Inflammatory macrophage (primary cell): ENCODE measurements at places on chromosomes 7 and 10.
A peak's percentile ranks its signal among the peaks of the same experiment; 100 is the strongest.

DNA sequence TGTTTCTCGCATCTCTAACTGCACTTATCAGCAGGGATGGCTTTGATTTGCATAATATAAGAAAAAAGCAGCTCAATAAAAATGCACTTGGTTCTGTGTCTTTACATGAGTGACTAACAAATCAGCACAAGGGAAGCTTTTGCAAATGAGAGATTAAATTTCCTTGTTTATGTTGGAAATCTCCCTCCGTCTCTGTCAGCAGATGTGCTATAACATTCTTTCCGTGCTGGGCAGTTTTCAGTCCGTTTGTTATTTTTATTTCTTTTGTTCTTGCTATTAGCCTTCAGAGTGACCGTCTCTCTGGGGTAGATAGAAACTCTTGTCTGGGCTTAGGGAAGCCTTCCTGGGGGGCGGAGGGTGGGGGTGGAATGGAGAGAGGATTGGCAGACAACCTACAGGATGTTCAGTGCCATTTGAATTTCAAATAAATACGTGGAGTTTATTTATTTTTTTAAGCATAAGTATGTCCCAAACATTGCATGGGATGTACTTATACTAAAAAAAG is 96.0 kb downstream of the GATA3 start:
- no peak for DNase-seq

- DNase-seq, result no peak
Observed at GRCh38 chr10:1148855-1149605, 92.8 kb downstream of the WDR37 start.

GRCh38 chr7:22995011-22995410 is 18.9 kb downstream of the HYCC1 start:
- DNase-seq, result no peak

- DNase-seq, result no peak
Observed at GRCh38 chr7:157335236-157335635, 1.6 kb upstream of the DNAJB6 start.

DNA sequence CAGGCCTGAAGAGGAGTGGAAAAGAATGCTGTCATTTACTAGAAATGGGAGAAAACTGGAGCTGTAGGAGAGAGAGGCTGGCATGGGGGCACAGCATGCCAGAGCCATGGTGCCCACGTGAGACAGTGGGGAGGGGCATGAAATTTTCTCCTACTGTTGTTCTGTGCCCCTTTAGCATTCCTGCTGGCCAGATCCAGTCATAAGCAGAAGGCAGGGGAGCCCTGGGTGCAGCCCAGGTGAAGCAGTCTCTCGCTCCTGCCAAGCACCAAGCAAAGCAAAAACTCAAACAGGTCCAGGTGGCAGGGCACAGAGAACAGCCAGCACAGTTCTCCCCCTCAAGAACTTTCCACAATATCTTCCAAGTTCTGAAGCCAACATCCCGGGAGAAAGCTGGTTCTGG is 383.2 kb downstream of the TCERG1L start:
- no peak for DNase-seq

GRCh38 chr10:132386419-132386831 is 10.6 kb upstream of the PWWP2B start:
- no peak for DNase-seq

- DNase-seq, result no peak
Observed at GRCh38 chr10:3391657-3392056, 219.1 kb upstream of the PITRM1 start.

DNA sequence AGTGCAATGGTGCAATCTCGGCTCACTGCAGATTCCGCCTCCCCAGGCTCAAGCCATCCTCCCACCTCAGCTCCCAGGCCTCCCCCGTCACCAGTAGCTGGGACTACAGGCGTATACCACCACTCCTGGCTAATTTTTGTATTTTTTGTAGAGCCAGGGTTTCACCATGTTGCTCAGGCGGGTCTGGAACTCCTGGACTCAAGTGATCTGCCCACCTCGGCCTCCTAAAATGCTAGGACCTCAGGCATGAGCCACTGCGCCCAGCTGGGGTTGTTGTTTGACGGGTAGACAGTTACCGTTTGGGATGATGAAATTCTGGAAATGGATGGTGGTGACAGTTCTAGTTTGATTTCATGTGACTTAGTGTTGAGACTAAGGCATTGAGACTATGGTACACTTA is 15.3 kb downstream of the CALML3 start:
- DNase-seq, result no peak

DNA sequence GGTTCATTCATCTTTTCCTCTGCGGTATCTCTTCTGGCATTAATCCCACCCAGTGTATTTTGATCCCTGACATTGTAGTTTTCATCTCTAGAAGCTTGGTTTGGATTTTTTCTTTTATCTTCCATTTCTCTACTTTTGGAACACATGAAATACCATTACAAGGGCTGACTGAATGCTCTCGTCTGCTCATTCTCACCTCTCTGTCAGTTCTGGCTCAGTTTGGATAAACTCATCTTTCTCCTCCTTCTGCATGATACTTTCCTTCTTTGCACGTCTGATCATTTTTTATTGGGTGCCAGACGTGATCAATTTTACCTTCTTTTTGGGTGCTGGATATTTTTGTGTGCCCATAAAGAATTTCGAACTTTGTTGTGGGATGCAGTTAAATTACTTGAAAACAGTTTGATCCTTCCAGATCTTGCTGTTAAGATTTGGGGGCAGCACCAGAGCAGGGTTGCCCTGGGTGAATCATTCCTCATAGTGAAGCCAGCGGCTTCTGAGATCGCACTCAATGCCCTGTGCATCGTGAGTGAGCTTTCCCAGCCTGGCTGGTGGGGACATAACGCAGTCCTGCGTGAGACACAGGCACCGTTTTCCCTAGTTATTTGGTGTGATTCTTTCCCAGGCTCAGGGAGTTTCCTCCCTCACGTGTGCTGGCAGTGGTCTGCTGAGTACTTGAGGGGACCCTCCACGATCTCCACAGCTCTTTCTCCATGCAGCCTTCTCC is 53.8 kb downstream of the LHPP start:
- no peak for DNase-seq

GRCh38 chr10:50585921-50586739 is 37.6 kb downstream of the SGMS1 start:
- DNase-seq, result peak; percentile 58

DNA sequence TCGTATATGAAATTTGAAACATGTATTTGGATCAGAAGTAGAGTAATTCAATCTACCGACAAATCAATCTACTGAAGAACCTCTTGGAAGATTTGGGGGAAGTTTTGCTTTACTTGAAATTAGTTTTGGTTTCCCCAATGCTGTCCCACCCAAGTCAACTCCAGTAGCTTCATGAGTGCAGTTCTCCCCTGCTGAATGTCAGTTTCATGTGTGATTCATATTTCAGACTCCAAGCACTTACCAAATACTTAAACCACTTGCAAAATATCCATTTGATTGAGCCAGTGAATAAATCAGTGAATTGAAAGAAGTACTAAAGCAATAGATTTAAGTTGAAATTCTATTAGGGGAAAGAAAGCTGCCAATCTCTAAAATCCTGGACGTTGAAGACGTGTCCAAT is 9.3 kb downstream of the CALML5 start:
- DNase-seq, result no peak

- DNase-seq, result no peak
Observed at GRCh38 chr10:130202984-130203621, 66.9 kb downstream of the GLRX3 start.

GRCh38 chr7:106062521-106062931 is 49.6 kb downstream of the SYPL1 start:
- DNase-seq, result no peak

DNA sequence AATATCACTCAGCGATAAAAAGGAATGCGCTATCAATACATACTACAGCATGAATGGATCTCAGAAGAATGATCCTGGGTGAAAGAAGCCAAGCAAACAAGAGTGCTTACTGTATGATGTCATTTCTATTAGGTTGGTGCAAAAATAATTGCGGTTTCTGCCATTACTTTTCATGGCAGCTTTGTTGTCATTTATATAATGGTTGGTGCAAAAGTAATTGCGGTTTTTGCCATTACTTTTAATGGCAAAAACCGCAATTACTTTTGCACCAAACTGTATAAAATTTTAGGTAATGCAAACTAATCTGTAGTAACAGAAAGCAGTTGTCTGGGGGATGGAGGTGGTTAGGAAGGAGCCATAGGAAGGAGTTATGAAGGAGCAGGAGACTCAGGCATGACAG is 318.3 kb upstream of the ZMIZ1 start:
- no peak for DNase-seq

GRCh38 chr7:125057963-125058362 is 128.3 kb upstream of the POT1 start:
- DNase-seq, result no peak

GRCh38 chr7:44977304-44977958 is 1.4 kb downstream of the MYO1G start:
- peak; percentile 73 for DNase-seq

DNA sequence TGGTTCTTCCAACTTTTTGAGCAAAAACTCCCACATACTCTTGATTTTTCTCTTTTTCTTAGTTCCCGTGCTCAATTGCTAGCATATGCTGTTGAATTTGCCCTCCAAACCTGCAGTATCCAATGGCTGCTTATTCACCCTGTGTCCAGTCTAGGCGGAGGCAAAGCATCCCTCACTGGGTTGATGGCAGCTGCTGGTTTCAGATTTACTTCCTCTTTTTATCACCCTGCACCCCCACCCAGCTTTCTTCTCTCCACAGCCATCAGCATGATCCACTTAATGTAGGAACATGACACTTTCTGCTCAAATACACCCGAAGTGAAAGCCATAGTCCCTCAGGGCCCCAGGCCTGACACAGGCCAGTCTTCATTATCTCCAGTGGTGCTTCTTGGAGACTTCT is 87.6 kb upstream of the ADARB2 start:
- no peak for DNase-seq

GRCh38 chr10:22320591-22321155 is at the start of gene BMI1:
TSS of gene BMI1 (plus strand) at chr10:22321099. CDS start at chr10:22326450, 5,351 bp downstream.
- DNase-seq, result peak; percentile 46

DNA sequence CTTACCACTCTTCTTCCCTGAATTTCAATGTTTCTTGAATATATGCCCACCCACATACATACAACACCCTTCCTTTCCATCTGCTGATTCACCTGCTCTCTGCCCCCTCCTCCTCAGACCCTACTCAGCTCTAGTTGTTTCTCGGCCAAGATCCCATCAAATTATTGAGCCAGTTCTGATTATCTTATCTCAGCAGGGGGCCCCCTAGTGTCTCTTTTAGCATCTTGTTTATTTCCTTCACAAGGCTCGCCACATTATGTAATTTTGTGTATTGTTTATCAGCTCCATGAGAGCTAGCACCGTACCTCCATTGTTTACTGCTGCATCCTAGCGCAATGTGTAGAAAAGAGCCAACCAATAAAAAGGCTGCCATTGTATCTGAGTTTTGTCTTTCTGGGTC is 71.9 kb downstream of the FAM13C start:
- no peak for DNase-seq

GRCh38 chr7:131057015-131057793 is 270.5 kb upstream of the MKLN1 start:
- peak; percentile 66 for DNase-seq

DNA sequence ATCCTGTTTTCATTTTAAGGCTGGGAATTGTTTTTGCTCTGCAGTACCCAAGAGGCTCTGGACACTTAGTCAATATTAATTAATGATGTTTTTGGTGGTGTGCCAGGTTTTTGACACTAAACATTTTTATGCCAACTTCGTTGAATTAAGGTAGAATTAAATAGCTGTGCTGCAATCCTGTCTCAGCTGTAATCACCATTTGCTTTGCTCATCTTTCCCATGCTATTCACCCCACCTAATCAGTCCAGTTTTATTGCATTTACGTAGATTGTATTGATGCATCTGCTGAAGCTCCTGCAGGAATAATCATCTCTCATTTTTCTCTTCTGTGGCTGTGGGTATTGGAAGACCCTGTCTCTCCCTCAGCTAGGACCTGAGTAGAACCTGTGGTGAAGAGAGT is 52.6 kb upstream of the TRUB1 start:
- no peak for DNase-seq

DNA sequence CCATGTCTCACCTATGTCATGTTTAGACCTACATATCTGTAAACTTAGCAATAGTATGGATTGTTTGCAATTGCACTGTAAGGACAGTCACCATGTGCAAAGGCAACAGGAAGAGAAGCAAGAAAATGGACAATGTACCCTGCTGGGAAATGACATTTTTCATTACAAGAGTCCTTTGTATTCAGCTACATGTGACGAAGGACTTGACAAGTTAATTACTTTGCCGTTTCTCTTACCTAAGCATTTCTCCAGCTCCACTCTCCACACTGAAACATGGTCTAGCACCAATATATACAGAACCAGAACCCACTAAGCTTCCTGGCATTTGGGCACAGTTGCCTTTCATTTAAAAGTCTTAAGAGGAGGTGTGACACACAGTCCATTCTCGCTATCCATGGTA is 76.6 kb upstream of the PFKP start:
- DNase-seq, result no peak

GRCh38 chr10:42950606-42951485 is 126.0 kb upstream of the RET start:
- DNase-seq, result no peak

DNA sequence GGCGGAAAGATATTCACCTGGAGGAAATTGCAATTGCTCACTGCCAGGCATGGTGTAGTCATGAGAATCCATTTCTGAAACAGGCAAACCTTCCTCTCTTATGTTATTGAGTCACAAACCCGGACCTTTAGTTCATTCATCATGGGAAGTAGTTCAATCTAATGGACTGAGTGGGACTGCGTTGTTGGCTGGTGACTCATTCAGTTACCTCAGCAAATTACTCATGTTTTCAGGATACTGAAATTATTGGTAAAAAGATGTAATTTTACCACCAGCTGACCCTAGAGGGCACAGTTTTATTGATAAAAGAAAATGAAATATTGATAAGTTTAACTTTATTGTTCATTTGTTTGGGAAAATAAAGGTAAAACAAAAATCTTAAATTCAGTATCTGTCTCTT is 1194.4 kb upstream of the SORCS1 start:
- peak; percentile 63 for DNase-seq

DNA sequence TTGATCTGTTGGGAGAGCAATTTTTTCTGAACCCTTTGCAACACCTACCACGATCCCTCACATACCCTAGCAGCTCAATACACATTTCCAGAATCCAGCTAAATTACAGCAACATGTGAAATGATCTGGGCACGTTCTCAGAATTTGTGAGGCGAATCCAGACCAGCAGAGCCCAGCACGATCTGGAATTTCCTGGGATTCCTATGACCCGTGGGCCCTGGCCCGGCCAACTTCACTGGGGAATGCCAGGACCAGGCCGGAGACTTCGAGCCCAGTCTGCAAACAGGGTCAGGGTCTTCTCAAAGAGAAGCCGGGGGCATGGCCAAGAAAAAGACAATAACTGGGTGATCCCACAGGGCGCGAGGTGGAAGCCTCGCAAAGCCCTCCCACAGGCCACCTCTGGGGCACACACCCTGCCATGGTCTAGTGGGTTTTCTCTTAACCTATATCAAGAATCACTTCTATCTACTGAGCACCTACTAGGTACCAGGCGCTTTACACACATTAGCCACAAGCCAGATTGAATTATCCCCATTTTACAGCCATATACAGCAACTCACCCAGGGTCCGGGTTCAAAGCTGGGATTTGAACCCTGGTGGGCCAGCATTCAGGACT is 33.8 kb downstream of the FAM53B start:
- no peak for DNase-seq
